Fibroblast of skin of left quadriceps (primary cell): ENCODE measurements at places on chromosomes 4 and X.

DNA sequence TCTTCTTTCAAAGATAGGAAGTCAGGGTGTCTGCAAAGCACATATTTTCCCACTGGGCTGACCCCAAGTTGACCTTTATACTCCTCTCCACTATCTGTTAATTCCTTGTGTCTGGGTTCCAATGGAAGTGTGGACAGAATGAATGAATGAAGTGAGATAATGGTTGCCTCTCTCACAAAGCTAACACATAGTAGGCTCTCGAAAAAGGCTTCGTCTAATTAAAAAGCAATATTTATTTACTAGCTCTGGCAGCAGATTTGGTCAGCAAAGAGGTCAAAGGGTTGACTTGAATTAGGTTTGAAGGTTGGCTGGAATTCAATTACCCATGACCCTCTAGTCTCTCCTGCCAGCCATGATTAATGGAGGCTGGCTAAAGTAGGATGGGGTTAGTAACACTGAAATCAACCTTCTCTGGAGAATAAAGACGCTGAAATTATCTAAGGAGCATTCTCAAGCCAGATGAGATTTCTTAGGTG is 280.3 kb upstream of the KLF3 start:
- DNase-seq = no peak

GRCh38 chrX:69238887-69239231 is 73.6 kb upstream of the PJA1 start:
- no peak for DNase-seq

GRCh38 chrX:130658310-130658709 is 244.7 kb downstream of the ENOX2 start:
- no peak for DNase-seq

DNA sequence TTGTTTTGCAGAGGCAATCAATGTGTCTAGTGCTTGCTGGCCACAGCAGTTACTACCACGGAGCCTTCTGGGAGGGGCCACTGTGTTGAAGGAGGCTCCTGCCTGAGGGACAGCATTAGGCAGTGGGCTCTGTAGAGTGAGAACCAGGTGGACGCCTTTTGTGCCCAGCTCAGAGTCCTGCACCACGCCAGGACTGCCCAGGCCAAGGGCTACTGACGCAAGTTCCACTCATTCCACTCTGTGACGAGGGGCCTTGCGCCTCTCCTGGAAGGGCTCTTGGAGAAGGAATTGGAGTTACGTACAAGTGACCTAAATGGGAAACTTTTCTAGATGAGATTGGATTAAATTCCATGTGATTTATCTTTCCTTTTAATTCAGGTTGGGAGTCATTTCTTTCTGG is 102.8 kb upstream of the MAGEE2 start:
- no peak for DNase-seq

- no peak for DNase-seq
Observed at GRCh38 chr4:110216129-110216528, 17.7 kb upstream of the ELOVL6 start.

GRCh38 chr4:130530505-130530904 is 1434.6 kb downstream of the C4orf33 start:
- no peak for DNase-seq

GRCh38 chrX:130197464-130197863 is 25.7 kb downstream of the RAB33A start:
- no peak for DNase-seq

GRCh38 chrX:32893751-32894150 is 317.6 kb downstream of the DMD start:
- DNase-seq = no peak

GRCh38 chrX:86023811-86024210 is 23.5 kb downstream of the CHM start:
- DNase-seq = no peak

DNA sequence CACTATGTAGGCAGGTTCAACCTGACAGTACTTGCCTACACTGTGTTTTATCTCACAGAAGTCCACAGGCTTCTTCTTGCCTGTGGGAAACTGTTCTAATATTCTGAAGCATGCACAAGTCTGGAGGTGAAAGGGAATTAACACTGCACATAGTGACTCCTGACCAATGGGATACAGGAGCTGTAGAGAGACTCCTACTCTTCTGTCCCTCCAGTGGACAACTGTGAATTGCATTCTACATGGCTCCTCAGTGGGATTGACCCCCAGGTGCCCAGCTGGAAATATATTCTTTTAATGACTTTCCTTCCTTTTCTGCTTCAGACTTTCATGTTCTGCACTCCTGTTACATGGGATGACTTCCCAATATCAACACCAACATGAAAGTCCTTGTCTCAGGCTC is 8.2 kb upstream of the YIPF6 start:
- no peak for DNase-seq

DNA sequence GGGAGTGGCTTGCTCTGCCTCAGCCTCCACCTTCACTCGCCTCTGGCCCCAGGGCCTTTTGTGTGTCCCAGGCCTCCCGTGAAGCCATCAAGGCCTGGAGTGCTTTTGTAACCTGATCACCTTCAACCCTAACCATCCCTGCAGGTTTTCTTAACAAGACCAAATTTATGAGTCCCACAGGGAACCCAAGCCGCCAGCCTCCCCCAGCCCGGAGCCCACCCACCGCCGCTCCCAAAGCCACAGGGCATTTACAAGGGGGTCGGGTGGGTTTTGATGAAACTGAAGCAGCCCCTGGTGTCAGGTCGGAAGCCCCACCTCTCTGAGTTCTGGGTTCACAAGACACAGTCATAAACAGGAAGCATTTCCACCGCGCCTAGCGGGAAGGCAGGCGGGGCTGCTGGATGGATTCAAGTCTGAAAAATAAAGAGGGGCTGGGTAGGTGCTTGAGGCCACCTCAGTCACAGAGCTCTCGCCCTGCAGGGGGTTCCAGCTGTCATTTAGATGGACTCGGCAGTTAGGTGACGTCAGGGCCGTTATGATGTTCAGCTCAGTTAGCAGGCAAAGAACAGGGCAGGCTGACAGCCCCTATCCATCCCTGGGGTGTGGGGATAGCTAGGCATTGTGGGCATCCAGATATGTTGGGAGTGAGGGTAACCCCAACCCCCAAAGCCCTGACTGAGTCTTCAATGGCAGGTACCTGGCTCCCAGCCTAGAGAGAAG is 128.5 kb downstream of the BCOR start:
- DNase-seq = no peak
